GM23248 (cell line): ENCODE measurements at places on chromosomes 7 and 10.
A peak's percentile ranks its signal among the peaks of the same experiment; 100 is the strongest.

DNA sequence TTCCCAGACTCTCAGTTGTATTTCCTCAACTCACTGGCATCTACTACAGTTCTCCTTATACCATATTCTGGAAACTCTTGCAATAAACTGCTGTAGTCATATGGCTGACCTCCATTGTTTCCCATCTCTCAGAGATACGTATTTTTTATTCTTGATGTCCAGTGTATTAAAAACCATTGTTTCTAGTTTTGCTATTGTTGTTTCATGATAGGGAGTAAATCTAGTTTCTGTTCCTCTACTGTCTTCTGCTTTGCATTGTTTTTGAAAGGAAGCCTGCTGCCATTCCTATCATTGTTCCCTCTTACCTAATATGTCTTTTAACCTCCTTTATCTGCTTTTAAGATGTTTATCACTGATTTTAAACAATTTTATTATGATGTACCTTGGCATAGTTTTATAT lies 255.0 kb downstream of the ADK start:
- no peak for DNase-seq

DNA sequence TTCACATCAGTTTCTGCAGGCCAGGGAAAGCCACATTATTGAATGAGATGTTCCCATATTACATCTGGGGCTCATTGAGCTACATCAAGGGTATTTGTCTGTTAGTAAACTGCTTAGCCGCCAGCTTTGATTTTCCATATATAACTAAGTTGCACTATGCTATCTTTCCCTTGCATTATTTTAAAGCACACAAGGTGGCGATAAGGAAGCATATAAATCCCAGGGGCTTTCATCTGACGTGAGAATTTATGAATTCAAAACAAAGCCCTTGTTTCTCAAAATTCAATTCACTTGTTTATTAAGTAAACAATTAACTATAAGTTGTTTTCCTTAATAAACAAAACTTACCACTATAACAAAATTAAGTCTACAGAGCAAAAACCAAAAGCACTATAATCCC lies 334.1 kb upstream of the TPK1 start:
- no peak for DNase-seq

GRCh38 chr10:49230004-49230403 lies 41.8 kb upstream of the TMEM273 start:
- DNase-seq, result no peak

GRCh38 chr7:42753811-42754363 lies 158.0 kb downstream of the C7orf25 start:
- DNase-seq, result no peak

GRCh38 chr10:132195366-132196075 lies 8.8 kb downstream of the DPYSL4 start:
- no peak for DNase-seq

DNA sequence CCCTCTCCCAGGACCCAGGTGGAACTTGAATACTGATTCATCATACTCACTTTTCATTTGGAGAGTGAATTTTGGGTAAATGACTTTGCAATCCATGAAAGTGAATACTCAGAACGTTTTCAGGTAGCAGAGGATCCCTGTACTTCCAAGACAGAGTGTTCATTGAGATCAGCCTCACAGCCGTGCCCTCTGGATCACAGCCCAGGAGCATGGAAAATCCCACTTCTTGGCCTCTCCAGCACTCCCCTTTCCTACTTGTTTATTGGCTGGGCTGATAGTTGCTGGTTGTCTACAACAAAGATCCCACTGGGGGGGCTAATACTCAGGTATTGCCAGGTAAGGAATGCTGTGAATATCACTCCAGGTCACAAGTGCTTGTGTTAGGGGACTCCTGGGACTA lies 5.9 kb downstream of the GCK start:
- DNase-seq, result no peak

DNA sequence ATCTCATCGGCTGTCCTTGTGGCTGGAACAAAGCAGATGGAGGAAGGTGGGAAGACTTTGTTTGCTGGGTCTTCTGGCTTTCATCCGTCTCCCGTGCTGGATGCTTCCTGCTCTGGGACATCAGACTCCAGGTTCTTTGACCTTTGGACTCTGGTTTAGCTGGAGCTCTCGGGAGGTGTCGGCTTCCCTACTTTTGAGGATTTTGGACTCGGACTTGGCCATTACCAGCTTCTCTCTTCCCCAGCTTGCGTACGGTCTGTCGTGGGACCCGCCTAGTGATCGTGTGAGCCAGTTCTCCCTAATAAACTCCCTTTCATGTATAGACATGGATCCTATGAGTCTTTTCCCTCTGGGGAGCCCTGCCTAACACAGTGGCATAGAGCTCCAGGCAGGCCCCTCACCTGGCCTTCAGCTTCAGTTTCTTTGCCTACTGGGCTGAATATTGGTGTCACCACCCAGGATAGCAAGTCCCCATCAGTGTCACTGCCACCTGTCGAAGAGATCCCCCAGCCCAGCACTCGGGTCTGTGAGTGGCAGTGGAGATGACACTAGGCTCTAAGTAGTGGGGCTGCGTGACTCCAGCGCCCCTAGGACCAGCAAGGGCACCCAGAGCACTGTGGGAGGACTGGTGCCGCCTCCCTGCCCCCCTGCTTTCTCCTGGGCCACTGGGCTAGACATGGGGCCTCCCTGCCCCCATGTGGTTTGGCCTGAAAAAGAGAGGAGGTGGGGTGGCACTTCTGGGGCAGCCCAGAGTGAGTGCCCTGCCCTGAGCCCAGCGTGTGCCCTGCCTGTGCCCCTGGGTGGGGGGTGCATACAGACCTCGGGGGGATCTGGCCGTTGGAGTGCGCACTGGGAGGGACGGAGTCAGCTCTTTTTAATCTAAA lies 135.6 kb downstream of the LHPP start:
- DNase-seq, result no peak

- DNase-seq, result peak; percentile 17
Measured at GRCh38 chr7:90797596-90797995, 201.5 kb downstream of the CDK14 start.

DNA sequence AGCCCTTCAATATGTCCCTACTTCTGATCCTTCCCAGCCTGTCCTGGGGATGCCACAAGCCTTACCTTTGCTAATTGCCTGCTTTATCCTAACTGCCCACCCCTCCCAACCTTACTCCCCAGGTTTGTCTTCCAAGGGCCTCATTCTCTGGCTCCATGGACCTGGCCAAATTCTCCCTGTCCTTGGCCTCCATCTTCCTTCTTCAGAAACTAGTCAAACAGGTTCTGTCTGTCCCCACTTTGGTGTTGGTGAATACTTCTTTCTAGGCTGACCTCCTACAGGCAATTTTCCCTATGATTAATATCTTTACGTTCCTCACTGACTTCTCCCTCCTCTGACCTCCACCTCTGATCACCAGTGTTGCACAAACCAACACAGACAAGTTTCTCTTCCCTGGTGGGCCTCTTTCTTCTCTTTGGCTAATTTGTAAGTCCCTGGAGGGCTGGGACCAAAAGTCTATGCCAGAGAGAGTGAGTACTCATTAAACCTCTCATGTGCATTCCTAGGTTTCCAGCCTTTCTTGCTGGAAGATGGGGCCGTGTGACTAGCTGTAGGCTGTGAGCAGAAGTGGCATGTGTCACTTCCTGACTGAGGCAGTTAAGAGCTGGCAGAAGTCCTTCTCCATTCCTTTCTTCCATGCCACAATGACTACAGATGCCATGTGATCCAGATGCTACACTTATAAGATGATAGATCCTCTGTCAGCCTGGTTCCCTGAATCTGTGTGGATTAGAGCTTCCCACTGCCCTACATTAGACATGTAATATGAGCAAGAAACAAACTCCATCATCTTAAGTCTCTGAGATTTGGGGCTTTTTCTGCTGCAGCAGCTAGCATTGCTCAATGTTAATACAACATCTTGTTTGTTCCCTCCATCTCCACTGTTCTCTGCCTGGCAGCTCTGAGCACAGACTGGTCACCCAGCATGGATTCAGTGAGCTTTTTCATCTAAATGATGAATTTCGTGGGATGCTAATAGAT lies 382.7 kb downstream of the RPS24 start:
- DNase-seq, result peak; percentile 96

DNA sequence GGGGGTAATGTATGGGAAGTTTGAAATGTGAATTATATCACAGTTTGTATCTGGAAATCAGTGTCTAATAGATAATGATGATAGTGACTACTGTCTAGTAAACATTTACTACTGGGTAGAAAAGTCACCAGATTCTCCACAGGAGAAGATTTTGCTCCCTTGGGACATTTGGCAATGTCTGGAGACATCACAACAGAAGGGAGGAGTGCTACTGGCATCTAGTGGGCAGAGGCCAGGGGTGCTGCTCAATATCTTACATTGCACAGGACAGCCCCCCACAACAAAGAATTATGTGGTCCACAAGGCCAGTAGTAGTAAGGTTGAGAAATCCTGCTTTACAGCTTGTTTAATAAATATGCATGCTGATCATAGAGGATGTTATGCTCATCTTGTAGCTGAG lies 92.3 kb upstream of the PRPS1L1 start:
- DNase-seq, result peak; percentile 42

GRCh38 chr7:8382004-8382730 lies 51.2 kb upstream of the NXPH1 start:
- no peak for DNase-seq

DNA sequence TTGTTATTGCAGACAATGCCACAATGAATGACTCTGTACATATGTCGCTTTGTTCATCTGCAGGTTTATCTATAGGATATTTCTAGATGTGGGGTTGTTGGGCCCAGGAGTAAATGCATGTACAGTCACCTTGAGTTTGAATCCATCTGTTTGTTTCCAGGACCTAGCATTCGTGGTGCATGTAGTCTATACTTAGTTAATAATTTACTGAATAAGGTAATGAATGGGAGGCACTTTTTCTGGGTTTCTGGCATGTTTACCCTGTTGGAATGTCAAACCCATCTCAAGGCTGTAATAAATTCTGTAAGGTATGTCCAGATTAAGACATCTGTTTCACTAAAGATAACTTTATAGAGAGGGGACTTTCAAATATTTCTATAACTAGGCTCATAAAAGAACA lies 23.5 kb downstream of the HECTD2 start:
- no peak for DNase-seq

DNA sequence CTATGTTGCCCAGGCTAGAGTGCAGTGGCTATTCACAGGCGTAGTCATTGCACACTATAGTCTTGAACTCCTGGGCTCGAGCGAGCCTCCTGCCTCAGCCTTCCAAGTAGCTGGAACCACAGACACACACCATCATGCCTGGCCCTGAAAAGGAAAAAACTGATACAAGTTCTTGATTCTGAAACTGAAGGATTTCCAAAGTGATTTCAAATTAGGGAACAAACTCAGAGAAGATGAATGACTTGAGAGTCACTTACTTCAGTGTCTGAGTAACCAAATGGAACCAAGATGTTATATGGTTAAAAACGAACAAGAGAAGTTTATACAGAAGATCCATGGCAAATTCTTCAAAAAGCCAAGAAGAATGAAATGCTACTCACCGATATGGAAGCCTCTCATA lies 14.4 kb downstream of the CWF19L1 start:
- no peak for DNase-seq

GRCh38 chr7:94400022-94400421 lies 5.3 kb downstream of the COL1A2 start:
- DNase-seq, result peak; percentile 36

GRCh38 chr7:47443049-47443448 lies 138.9 kb downstream of the TNS3 start:
- no peak for DNase-seq

GRCh38 chr7:75905785-75906604 lies 9.0 kb upstream of the POR start:
- DNase-seq, result peak; percentile 89

DNA sequence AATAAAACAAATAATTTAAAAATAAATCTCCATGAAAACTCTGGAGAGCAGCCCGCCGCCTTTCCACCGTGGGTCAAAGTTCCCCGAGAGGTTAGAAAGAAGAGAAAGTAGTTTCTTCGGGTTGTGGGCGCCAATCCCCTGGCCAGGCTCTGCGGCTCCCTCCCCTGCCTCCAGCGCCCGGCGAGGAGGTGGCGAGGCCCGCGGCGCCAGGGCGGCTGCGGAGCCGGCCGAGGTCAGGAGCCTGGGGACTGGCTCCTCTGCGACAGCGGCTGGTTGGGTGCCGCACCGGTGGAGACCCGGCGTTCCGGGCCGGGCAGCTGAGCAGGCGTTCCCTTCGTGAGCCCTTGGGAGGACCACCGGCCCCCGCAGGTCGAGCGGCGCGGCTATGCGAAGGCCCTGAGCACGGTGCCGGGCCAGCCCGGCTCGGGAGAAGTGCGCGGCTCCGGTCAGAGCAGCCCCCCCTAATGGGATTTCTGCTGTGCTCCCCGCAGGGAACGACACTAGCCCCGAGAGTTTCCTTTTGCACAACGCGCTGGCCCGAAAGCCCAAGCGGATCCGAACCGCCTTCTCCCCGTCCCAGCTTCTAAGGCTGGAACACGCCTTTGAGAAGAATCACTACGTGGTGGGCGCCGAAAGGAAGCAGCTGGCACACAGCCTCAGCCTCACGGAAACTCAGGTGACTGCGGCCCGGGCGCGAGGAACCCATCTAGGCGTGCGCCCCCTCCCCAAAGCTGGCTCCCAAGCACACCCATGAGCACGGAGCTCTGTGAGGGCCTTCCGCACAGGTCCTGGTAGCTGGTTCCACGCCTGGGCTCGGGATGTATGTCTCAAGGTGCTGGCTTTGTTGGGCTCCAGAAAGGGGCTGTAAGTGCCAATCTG lies 2.8 kb downstream of the EMX2 start:
- peak; percentile 65 for DNase-seq

DNA sequence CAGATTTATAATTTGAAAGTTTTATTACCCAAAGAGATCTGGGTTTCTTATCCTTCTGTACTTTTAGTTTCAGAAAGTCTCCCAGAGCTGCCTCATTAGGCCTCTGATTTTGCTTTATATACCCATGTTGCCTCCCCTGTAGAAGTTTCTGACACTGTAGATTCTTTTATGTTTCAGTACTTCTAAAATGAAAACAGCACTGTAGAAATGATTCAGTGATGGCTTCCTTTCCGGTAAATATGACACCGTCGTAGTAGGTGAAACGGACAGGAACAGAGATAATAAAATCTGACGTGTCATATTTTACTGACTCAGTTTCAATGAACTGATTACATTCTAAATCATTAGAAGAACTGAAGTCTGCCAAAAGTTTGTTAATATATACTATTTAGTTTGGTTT lies 272.7 kb downstream of the TWIST1 start:
- DNase-seq, result no peak

DNA sequence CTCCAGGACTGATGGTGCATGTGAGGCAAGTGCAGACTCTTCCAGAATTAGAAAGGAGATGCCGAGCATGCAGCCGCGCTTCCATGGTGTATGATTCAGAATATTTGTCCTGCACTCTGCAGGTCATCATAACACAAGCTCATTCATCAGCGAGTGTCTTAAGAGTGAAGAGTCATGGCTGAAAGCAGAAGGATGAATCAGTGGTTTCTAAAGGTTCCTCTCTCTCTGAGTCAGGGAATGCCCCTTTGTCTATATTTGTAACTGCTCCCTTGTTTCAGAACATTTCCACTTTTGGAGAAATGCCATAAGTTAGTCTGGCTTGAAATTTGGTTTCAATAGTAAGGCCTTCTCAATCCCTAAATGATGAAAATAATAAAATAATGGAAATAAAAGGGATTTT lies 52.3 kb downstream of the HECW1 start:
- DNase-seq, result peak; percentile 98

GRCh38 chr10:129024046-129024445 lies 443.0 kb upstream of the MGMT start:
- DNase-seq, result no peak

- peak; percentile 29 for DNase-seq
Measured at GRCh38 chr7:28192786-28193585, 12.4 kb upstream of the JAZF1 start.

GRCh38 chr7:47772492-47772891 lies 175.8 kb downstream of the PKD1L1 start:
- no peak for DNase-seq

GRCh38 chr7:69982197-69982596 lies 383.9 kb downstream of the AUTS2 start:
- DNase-seq, result peak; percentile 2

GRCh38 chr10:86321568-86321967 lies 45.0 kb downstream of the GRID1 start:
- no peak for DNase-seq
